ENCODE measurements at places on chromosomes 1 and 21.

- DNase-seq: no peak
Observed at GRCh38 chr1:60173729-60174505, 100.3 kb upstream of the C1orf87 start.

DNA sequence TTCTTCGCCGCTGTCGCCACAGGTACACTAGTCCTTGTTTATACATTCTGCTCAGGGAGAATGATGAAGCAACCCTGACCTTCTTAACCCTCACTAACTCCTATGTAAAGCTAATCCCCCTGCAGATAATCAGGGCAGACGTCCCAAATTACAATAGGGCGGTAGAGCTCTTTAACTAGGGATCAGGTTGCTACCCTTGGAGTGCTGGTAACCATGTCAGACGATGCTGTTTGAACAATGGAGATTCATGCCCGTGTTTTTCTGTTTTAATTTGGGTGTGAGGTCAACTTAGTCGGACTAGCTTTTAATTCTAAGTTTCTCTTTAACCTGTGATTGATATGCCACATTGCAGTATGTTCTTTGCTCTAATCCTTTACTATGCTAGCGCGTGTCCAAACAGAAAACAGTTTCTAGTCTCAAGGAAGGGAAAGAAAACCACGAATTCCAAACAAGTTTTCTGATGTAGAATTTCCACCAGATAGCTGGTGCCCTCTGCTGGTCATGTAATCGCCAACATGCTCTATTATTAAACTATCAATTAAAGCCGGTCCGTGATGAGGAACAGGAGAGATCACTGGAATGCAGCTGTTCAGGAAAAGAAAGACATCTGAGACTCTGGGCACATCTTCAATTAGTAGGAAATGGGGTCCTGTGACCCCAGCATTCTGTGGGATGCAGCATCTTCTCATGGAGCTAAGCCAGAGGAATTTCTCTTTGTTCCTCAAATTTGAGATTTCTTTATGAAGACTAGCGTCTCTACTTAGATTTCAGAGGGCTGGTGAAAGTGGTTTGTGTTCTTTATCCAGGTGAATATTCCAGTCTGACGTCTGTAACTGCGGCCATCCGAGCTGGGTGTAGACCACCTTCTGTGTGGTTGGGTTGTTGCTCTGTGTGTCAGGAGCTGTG, 18.3 kb upstream of the VAMP3 start:
- DNase-seq: peak; percentile 49

- peak; percentile 57 for DNase-seq
Observed at GRCh38 chr1:210373878-210374599, 45.3 kb downstream of the HHAT start.

DNA sequence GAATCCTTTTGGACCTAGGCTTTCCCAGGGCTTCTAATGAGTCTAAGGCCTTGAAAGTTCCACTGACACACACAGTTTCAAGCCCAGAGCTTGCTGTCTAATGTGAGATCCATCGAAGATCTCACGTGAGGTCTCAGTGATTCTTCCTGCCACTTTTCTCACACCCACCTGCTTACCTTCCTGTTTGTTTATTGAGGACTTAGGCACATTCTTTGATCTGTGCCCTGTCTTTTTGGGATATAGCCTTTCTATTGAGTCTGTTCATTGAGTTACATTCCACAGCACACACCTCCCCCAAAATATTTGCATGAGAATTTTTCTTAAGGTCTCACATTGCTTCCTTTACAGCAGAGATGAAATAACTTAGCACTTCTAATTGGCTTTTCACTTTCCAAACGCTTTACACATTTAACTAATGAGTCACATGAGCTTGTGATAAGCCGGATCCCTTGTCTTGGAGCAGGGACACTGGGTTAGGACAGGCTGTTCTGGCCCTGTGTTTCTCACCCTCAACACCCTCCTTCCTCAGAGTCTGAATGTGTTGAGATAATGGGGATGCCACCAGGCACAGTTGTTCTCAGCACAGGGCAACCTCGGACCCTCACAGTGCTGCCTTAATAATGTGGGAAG, 288.3 kb downstream of the TM2D1 start:
- DNase-seq: no peak

- DNase-seq: no peak
Observed at GRCh38 chr21:28439788-28440187, 552.9 kb downstream of the LTN1 start.

- DNase-seq: no peak
Observed at GRCh38 chr1:181184621-181185020, 96.1 kb downstream of the IER5 start.

DNA sequence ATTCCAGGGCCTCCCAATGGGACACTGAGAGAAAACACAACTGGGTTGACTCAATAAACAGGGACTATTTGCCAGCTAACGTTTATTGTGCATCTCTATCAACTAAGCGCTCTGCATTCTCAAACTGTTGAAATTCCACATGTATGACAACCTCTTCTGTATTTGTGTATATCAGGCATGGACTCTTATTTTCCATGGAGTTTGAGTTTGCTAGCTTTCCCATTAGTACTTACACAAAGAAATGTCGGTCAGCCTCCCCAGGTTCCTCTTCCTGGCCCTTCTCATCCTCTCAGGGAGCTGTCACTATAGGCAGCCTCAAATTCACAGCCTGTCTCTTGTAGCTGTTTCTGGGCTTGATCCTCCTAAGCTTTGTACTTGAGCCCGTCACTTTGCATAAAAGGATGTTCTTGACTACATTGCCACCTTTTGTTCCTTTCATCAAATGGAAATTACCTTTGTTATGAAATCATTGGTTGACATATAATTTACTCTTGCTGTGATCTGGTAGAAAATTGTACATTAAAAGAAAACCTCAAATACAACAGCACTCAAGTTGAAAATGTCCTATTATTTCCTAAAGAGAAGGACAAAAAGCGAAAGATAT, 60.0 kb upstream of the NTPCR start:
- no peak for DNase-seq

DNA sequence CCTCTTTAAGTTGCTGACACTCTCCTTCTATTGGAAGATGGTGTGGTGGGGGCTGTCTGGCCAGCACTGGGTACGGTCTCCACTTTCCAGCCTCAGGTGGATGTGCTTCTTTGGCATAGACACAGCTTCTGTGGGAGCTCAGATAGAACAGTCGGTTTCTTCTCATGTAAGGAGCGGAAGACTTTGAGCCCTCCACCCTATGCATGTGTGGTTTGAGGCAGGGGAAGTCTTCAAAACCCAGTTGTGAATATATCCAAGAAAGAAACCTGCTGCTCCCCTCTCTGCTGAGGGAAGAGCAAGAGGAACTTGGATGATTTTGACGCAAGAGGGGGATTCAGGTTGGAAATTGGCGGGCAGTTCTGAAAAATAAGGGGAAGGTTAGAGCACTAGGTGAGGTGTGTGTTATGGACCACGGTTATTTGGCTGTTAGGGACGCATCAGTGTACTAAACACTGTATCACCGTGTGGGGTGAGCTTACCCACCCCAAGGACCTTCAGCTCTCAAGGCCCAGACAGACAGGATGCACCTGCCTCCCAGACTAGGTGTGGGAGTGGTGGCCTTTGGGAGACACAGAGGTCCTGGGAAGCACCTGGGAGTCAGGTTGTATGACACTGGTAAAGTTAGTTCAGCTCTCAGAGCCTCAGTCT, 36.2 kb downstream of the IL6R start:
- no peak for DNase-seq

DNA sequence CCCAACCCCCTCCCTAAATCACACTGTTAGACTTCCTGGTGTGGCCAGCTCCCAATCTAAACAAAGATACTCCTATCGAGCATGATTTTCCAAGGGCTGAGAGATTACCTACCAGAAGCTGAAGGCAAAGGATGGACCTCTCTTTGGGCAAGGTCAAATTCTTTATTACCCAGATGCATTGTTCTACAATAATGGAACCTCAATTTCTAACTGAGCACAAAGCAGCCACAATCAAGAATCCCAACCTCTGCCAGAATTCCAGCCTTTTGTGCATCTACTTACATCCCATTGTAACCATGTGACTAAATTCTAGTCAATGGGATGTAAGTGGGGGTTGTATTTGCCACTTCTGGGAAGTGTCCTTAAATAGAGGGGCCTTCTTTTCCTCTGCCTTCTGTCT, 24.9 kb upstream of the VPS26C start:
- DNase-seq: no peak

GRCh38 chr1:208189183-208189582, 55.0 kb downstream of the PLXNA2 start:
- no peak for DNase-seq

DNA sequence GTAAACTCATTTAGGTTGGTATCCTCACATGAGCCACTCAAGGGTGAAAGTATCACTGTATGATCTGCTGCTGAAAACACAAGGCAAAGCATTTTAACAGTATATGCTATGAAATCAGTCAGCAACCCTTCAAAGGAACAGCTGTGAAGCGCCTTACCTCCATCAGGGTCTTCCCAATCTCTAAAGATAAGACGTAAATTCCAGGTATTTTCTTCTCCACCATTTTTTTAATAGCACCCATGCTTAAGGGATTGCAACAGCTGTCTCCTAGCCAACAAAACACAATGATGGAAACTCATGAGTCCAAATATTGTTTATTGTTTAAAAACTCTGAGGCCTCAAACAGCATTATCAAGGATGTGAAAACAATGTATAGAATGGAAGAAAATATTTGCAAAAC, 4.8 kb downstream of the PPT1 start:
- DNase-seq: no peak

DNA sequence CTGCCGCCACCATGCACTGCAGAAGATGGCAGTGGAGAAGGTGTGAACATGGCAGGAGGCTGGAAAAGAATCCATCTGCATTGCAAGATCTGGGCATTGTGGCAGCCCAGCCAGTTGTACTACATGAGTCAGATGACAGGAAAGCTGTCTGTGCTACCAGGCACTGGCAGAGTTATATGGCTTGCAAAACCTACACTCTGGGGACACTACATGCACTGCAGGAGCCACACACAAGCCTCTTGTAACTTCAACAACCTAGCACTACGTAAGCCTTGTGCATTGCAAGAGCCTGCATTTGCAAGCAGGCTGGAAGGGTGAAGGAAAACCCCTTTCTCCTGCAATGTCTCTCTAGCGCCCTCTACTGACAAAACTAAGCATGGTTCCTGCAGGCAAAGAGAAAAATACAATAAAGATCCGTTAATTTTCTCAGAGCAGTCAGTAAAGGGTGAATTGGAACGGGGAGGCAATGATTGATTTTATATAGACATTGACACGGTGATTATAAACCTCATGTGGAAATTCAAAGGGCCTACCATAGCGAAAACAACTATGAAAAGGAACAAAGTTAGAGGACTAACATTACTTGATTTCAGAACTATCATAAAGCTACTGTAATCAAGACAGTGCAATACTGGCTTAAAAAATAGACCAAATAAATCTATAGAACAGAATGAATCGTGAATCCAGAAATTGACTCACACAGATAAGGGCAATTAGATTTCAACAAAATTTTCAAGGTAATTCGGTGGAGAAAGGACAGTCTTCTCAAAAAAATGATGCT, 26.2 kb upstream of the DYNLT5 start:
- peak; percentile 25 for DNase-seq

GRCh38 chr1:159100589-159100988, 24.0 kb upstream of the AIM2 start:
- DNase-seq: no peak

- DNase-seq: no peak
Observed at GRCh38 chr1:164466001-164466421, 93.0 kb upstream of the PBX1 start.

DNA sequence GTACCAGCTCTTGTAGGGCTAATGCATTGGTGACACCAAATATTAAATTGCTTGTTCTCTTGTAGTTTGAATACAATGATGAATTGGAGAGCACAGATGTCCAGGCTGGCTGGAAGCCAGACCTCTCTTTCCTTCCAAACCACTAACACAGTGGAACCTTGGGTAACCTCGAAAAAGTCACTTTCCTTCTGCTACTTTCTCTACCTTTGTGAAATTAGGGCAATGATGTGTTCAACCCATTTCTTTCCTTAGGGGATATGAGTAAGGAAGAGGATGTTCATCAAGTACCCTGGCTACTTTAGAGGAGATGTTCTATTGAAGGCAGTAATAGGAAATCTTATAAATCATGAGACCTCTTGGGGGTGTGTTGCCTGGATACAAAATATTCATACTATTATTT, 55.7 kb downstream of the XCL2 start:
- no peak for DNase-seq

- no peak for DNase-seq
Observed at GRCh38 chr1:43317817-43318471, 17.2 kb downstream of the TIE1 start.

GRCh38 chr1:162951553-162952315, 90.8 kb upstream of the CCDC190 start:
- DNase-seq: no peak

GRCh38 chr21:15023776-15024175, 41.0 kb downstream of the NRIP1 start:
- DNase-seq: no peak

- DNase-seq: no peak
Observed at GRCh38 chr1:30834253-30834652, 74.3 kb downstream of the SDC3 start.

GRCh38 chr1:170321113-170321512, 175.4 kb downstream of the NTMT2 start:
- no peak for DNase-seq

DNA sequence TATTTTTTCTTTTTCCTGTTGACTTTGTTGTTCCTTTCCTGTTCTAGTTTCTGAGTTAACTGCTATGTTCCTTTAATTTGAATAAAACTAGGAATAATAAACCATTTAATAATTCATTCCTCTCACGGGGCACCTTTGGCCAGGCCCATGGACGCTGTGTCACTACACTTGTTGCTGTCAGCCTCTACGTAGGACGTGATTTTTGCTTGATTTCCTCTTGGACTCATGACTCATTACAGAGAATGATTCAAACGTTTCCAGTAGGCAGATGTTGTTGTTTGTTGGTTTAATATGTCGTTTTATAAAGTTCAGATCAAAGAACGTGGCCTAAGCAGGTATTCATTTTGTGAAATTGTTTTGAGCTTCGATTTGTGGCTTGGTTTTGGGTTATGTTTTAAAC, 9.1 kb upstream of the SLC19A1 start:
- DNase-seq: no peak

- DNase-seq: no peak
Observed at GRCh38 chr1:232452117-232452516, 177.8 kb downstream of the SIPA1L2 start.

DNA sequence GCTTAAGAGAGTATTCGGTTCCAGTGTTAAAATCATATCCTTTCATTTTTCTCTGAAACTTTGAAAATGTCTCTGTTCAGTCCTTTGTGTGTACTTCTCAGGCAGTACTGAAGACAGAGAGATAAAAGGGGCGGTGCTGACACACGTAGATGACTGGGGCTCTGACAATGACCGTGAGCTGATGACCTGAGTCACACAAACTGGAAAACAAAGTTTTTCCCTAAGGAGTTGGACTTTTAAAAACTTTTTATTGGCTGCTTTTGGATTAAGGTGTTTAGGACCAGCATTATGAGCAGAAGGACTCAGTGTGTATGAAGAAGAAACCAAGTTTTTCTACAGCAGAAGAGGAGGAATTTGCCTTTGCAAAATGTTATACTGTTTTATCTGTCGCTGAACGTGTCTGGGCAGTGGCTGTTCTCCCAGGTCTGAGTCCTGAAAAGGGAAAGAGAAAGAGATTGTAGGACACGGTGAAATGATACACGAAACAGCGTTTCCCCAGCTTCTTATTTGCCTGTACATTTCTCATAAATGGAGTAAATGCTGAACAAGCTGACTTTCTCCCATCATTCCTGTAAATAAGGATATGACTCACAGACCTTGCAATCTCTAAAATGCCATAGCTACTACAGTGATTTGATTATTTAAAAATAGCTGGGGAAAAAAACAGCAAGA, 51.5 kb downstream of the MAP3K7CL start:
- no peak for DNase-seq

Measured in activated CD4-positive, alpha-beta T cell treated with anti-CD3 and anti-CD28 coated beads, Interleukin-2, amount 50 U/mL, for 1 hour (primary cell).